Skin of body (tissue), 3 donors: ENCODE measurements at places on chromosomes 16 and 17.

GRCh38 chr17:11391134-11391533 is 150.1 kb downstream of the SHISA6 start:
- no peak for DNase-seq

DNA sequence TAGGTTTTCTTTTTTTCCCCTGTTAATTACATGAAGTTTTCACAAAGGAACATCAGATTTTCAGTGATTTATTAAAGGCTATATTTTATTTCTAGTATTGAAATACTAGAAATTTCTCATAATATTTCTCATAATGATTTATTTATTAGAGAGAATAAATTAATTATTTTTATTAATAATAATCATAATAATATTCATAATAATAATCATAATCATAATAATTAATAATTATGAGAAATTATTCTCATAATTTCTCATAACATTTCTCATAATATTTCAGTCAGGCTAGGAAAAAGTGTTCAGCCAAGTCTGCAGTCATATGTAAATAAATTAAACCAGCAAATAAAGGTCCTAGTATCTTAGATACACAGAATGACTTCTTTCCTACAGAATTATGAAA is 41.4 kb downstream of the CNTNAP4 start:
- no peak for DNase-seq

- no peak for DNase-seq
These were observed 65.5 kb downstream of the PLD6 start for GRCh38 chr17:17140590-17140980.

DNA sequence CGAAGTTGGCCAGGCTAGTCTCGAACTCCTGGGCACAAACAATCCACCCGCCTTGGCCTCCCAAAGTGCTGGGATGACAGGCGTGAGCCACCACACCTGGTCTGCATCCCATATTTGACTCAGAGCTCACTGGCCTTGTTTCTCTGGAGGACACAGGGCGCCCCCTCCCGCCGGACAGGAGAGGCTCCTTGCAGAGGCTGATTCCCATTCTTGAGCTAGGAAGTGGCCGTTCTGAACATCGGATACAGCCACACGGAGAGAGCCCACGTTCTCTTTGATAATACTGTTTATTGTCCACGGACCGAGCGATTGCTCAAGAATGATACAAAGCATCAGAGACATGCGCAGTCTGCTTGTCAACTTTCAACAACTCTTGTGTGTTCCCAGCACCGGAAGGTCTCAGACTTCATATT is 12.1 kb upstream of the USP36 start:
- no peak for DNase-seq

GRCh38 chr16:50267151-50267631 is 840 bp downstream of the ADCY7 start:
- no peak for DNase-seq

DNA sequence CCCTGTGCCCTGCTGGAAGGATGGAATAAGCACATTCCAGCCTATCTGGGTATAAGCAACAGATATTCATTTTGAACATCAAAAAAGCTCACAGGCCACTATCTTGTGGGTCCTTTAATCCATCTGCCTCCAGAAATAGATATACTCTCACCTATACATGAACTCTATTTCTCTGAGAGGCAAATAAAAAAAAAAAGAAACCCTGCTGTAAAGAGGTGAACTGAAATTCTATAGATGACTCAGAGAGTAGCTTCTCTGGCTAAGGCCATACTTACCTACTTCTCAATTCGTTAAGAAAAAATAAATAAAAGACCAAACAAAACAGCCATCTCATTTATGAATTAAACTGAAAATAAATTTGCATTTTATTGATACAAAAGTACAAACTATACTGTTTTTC is 86.3 kb downstream of the DYNLRB2 start:
- no peak for DNase-seq
